Fibroblast of villous mesenchyme (primary cell): ENCODE measurements at places on chromosomes 5 and 9. TPM values are rescaled to one million over a fixed set of nuclear protein-coding genes. Genes with fewer than 3 reads are reported as not detected.

Gene AIF1L
- 0.32 and 0.43 TPM in 2 replicates for total RNA-seq

Gene LPAR1
- total RNA-seq = 54.4 and 108 TPM in 2 replicates

Gene LCN9
- not detected in 2 replicates for total RNA-seq

Gene PCDHGB3
- total RNA-seq = 3.9 and 5.2 TPM in 2 replicates

Gene MRPS2
- total RNA-seq = 12.1 and 14.5 TPM in 2 replicates

Gene SLC6A7
- total RNA-seq = under 0.01 TPM in 2 replicates

Gene GPR21
- total RNA-seq = 1.9 and 3.0 TPM in 2 replicates

Gene PCDHAC2
- under 0.01 TPM in 2 replicates for total RNA-seq

Gene NTRK2
- total RNA-seq = not detected in 2 replicates

Gene PPP2R2B
- under 0.01 and 2.2 TPM in 2 replicates for total RNA-seq

Gene SLC4A9
- not detected in 2 replicates for total RNA-seq

Gene GMCL2
- not detected in 2 replicates for total RNA-seq
